ENCODE measurements at places on chromosomes 1 and 21.

DNA sequence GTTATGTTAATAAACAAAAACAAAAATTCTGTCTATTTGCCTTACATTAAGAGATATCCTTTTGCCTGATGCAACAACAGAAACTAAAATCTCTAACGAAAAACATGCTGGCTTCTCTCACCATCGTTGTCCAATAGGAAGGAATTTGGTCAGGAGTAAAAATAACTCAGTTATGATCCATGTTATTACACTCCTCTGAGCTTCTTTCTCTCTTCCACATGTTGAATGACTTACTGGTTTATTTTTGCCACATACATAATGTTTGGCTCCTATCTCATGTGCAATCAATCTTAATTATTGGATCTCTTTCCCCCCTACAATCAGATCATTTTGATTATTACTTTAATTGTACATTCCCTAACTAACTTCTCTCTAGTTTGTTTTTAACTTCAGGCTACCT, 688.4 kb downstream of the USP25 start:
- DNase-seq: peak; percentile 74

GRCh38 chr1:162421258-162422164, 9.6 kb upstream of the SH2D1B start:
- no peak for DNase-seq

DNA sequence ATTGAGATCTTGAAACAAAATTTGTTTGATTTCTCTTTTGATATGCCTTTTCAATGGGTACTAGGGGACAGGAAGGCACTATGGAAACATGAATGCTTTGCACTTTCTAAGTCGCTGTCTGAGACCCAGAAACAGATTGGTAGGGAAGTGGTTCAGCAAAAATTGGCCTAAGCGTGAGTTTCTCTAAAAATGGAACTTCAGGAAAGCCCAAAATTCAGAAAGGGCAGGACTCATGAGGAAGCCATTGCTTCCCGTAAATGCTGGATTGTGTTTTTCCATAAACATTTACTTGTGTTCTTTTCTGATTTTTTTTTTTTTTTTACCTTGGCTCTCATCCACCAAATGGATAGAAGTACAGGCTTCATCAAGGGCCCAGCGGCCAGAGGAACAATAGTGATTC, 123.7 kb upstream of the ATP1B1 start:
- no peak for DNase-seq

DNA sequence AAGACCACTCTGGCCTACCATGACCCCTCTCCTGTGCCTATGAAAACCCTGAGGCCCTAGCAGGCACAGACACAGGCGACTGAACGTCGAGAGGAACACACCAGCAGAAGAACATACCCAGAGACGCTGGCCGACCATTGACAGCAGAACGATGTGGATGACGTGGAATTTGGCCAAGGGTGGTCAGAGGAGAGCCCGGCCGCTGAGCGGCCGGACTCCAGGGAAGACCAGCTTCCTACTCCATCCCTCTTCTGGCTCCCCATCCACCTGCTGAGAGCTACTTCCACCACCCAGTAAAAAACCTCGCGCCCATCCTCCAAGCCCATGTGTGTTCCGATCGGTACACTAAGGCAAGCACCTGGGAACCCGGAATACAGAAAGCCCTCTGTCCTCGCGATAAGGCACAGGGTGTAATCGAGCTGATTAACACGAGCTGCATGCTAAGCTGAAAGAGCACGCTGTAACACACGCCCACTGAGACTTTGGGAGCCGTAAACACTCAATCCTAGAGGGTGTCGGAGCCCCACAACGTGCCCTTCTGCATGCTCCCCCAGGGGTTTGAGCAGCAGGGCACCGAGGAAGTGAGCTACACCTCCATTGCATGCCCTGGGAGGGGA, 150.3 kb downstream of the CENPF start:
- DNase-seq: no peak

DNA sequence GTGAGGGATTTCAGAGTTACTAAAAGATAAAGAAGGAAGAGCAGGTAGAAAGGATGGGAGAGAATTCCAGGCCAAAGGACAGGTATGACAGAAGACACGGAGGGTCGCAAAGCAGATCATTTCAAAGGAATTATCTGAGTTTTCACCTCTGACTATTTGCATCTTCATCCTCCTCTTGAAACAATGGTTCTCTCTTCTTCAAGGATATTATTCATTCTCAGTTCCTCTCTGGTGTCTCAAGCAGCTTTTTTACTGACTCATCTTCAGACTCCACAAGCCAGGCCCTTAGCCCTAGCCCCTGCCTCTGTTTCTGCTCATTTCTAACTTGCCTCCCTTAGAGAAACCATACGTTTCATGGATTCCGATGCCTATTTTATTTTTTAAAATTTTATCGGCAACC, 15.0 kb downstream of the DDX59 start:
- no peak for DNase-seq

- no peak for DNase-seq
Observed at GRCh38 chr1:3745590-3746381, 6.5 kb upstream of the CCDC27 start.

DNA sequence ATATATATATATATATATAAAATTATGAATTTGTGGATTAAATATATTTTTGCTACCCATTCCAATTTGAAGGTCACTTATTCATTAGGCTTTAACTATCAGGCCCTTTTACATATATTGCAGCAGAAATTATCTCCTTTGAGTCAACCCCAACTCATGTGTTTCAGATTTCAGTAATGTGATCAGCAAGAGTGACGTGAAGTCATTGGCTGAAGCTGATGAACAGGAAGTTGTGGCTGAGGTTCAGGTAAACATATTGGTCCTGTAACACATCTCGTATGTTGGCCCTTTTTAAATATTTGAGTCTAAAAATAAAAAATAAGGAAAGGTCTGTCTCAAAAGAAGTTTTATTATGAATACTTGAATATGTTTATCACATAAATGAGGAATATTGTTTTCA, 8.5 kb downstream of the VPS45 start:
- no peak for DNase-seq

- peak; percentile 17 for DNase-seq
Observed at GRCh38 chr1:68917456-68917855, 420.6 kb upstream of the DEPDC1 start.

GRCh38 chr1:168164771-168165170, 14.0 kb upstream of the TIPRL start:
- DNase-seq: peak; percentile 21

GRCh38 chr1:212727386-212728181, 27.9 kb upstream of the BATF3 start:
- peak; percentile 65 for DNase-seq

DNA sequence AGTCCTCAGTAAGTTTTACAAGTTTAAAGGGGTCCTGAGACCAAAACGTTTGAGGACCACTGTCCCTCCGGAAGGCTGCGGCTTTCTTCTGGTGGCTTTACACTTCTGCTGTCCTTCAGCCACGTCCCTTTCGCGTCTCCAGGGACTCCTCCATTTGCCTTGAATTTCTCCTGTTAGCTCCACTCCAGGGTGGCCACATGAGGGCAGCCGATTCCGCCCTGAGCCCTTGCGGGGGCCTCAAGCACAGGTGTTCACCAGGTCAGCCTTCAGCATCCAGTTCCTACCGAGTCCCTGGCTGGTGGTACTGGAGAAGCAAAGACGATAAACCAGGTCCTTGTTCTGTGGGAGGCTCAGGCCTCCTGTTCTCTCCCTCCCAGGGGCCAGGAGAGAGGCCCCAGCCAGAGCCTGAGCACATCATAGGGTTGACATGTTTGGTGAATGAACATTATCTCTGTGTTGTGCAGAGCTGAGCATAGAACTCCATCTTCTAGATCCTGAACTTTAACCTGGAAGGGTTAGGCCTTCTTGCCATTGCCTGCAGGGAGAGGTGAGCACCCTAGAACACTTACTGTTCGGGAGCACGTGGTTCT, 27.4 kb upstream of the COQ8A start:
- peak; percentile 14 for DNase-seq

DNA sequence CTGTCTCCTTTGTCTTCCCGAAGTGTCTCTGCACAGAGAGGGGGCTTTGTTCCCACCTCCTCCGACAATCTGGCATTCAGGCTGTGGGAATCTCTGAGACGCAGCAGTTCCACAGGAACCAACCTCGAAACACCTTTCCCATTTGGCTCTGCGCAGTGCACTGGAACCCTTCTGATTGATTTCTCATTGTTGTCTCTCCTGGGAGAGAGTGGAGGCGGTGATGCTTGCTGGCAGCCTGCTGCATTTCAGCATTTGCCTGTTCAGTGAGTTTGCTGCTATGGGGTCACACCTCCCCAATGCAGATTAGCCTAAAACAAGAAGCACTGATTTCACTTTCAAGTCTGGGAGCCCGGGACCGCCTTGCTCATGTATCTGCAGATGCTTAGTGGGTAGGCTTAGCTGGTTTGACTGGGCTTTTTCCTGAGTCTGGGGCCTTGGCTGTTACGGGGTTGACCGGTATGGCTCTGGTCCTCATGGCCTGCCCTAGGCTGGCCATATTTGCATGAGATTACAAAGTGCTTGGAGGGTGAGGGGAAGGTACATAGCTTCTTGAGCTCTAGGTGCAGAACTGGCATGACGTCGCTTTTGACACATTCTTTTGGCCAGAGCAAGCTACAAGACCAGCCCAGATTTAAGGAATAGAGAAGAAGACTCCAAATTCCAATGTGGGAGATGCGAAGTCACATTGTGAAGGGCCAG, 695.3 kb downstream of the PTPRU start:
- no peak for DNase-seq

Measured in fibroblast of mammary gland (primary cell).